Effector memory CD8-positive, alpha-beta T cell (primary cell): ENCODE measurements at places on chromosomes 16 and 17.
A peak's percentile ranks its signal among the peaks of the same experiment; 100 is the strongest.

- DNase-seq: no peak
Measured at GRCh38 chr16:35182043-35182677, 1722.7 kb downstream of the TP53TG3F start.

DNA sequence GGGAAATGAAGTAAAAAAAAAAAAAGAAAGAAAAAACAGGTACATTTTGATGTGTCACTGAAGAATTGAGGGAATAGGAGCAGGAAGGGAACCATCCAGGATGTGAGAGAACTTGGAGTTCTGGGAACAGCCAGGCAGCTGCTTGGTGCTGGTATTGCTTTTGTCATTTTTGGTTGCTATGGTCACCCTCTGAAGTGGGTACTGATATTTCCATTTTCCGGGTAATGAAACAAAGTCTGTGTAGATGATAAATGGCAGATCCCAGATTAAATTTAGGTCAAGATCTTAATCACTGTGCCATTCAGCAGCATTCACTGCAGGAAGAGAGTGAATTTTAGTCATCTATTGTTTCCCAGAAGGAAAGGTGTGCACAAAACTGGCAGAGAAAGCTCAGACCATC, 93.6 kb downstream of the ABCA8 start:
- no peak for DNase-seq

DNA sequence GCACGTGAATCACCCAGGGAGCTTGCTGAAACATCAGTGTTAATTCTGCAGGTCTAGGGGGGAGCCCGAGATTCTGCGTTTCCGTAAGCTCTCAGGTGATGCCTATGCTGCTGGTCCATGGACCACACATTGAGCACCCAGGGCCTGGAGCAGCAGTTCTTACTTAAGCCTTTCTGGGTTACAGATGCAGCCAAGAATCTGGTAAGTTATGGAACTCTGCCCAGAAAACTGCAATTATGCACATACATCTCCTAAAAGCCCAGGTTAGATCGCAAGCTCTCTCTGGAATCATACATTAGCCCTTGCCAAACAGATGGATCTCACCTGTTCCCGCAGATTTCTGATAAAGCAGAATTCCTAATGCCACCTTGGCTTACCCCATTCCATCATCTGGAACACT, 265.9 kb upstream of the SALL1 start:
- no peak for DNase-seq

GRCh38 chr17:3527896-3528295, 29.7 kb downstream of the TRPV3 start:
- DNase-seq: no peak

GRCh38 chr17:50922107-50922506, 56.0 kb upstream of the TOB1 start:
- DNase-seq: no peak

DNA sequence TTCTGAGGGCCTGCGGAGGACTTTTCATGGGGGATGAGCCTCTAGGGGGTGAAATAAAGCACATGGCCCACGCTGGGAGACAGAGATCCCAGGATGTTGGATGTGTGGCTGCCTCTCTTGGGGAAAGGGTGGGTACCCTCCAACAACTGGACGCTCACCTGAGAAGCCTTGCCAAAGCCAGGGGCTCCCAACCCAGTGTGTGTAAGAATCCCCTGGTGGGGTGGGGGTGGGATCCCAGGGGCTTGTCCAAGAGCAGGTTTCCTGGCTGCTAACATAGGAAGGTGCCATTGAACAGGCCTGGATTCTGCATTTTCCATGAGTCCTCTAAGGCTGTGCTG, 587 bp downstream of the SNX20 start:
- no peak for DNase-seq

- peak; percentile 97 for DNase-seq
Measured at GRCh38 chr16:9090960-9091866, at the start of gene HAPSTR1. Gene HAPSTR1 (plus strand): TSS chr16:9091644. CDS start chr16:9092045, 401 bp downstream.

DNA sequence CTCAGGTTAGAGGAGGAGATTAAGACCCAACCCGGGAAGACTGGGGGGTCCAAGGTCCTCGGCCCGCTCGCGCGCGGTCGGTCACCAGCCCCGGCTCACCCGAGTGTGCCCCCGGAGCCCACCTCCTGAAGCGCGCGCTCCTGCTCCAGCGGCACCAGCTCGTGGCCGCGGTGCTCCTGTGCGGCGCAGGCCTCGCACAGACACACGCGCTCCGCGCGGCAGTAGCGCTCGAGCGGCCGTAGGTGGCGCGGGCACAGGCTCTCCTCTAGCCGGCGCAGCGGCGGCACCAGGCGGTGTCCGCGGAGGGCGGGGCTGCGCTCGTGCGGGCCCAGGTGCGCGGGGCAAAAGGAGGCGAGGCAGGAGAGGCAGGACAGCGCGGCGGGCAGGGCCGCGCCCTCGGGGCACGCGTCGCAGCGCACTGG, 618 bp downstream of the TRIM47 start:
- DNase-seq: peak; percentile 70

DNA sequence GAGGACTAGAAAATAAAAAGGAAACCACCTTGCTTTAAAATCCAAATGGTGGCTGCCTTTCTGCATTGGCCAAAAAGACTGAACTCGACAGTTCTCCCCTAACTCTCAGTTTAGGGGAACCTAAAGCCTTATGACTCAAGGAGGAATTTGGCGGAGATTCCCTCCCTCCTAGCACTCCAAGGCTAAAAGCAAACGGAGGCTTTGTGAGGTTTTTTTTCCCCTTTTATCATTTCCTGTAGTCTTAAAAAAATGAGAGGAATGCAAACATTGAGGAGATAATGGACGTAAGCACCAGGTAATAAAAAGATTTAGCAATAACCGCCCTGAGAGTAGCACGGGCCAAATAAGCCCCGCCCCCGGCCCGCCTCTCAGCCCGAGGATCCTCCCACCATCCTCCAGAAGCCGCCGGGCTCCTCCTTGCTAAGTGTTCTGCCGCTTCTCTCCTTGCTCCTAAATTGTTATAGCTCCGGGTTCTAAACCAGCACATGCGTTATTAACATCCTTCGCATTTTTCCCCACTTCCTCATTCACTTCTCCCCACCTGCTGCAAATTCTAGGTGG, 5.8 kb upstream of the KIFC3 start:
- DNase-seq: peak; percentile 35

DNA sequence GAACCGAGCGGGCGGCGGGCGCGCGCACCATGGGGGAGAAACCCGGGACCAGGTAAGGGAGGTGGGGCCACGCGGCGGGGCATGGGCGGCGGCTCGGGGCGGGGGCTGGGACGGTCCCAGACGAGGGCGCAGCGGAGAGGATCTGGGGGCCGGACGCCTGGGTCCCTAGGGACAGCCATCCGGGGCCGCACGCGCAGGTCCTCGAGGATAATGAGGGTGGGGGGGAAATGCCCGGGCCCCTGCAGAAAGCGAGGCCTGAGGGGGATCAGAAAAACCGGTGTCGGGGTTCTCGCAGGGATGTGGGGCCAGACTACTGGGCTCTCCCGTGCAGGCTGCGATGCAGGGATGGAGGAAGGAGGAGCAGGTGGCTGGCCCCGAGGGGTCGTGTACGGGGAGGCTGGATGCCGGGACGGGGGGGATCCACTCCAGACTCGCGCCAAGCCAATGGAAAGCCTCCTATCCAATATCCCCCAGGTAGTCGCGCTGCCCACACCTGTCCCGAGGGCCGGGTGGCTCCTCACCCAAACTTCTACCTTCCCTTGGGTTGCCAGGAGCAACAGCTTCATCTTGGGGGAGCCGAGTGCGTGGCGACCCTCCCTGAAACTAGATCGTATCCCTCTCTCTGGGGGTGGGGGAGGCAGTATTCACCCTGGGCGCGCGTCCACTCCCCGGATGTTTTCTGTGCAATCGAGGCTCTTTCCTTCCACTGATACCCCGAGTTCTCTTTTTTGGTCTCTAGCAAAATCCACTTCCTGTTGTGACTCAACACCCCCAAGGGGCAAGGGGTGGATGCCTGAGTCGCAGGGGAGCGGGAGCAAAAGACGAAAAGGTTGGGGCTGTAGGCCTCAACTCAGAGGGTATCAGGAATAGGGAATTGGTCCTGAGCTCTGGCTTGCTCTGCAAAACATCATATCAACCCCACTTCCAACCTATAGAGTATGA, 532 bp downstream of the ARRB2 start:
- no peak for DNase-seq

DNA sequence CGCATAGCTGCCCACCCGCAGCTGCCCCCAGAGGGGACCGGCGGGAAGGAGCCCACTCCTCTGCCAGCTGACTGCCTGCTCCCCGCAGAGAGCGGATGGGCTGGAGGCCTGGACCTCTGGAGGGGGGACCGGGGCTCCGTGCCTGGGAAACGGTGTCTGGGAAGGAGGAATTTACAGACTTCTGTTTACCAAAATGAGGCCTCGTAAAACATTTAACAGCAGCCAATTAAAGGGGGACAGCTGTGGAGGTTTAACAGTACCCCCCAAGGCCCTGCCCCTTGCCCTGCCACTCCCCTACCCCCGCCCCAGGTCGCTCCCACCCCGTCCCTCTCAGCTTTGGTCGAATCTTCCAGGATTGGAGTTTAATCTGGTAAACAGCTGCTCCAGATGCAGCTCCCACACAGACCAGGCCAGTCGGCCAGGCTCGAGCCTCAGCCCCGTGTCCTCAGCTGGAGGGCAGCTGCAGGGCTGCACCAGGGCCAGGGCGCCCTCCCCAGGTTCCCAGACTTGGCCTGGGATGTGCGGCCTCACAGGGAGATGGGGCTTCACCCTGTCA, 41.1 kb downstream of the BAHCC1 start:
- no peak for DNase-seq

DNA sequence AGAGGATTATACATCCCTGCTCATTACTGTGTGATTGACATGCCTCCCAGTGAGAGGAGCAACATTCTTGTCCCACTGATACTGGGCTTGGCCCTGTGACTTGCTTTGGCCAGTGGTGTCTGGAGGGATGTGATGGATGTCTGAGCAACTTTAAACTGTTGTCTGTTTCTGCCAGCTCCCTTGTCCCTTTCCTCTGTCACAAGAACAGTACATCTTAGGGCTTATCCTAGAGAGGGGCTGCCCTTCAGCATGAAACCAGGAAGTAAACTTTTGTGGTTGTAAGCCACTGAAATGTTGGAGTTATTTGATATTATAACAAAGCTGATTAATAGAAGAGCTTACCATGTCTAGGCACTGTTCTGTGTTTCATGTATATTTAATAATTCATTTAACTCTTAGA, 82.9 kb upstream of the GPRC5B start:
- DNase-seq: no peak

DNA sequence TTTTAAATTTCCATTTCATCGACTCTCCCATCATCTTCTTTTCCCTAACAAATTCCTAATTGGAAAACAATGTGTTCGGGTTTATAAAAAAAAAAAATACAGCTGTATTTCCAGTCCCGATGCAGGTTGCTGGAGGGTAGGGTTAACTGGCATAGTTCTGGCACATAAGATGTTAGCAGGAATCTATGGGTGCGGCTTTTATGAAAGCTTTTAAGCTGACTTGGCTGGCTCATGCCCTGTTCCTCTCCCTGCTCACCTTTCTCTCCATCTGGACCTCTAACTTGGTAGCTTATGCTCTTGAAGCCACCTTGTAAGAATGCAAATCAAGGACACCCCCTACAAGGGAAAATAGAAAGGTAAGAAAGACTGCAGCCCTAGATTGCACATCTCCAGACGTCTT, 33.2 kb upstream of the KCNJ2 start:
- DNase-seq: no peak

DNA sequence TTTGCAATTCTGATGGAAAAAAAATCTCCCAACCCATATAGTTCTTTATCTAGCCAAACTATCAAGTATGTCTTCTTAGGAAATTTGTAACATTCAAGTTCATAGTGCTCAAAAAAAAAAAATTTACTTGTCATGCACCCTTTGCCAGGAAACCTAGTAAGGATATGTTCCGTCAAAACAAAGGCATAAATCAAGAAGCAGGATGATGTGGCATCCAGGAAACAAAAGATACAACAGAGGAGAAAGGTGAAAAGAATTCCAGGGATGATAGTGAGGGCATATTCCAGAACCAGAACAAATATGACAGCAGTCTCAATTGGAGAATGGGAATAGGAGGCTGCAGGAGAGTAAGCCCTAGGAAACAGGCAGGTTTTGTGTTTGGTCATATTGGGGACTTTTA, 104.6 kb downstream of the SPAG9 start:
- no peak for DNase-seq

DNA sequence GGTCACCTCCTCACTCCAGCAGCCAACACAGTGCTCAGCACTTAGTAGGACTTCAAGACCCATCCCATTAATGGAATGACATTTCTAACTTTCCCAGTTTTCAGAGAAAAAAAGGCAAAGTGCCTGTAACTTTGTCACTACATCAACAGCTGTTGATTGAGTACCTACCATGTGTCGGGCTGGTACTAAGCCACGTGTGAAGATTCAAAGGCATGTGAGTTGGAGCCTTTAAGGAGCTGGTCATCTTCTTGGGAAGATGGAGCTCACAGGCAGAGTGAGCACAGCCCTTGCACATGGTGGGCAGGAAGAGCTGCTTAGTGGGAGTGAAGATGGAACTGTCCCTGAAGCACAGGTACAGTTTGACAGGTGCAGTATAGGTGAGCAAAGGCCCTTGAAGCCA, 88.6 kb downstream of the GNAO1 start:
- no peak for DNase-seq
